ENCODE measurements at places on chromosomes 7 and 10. TPM values are rescaled to one million over a fixed set of nuclear protein-coding genes. Genes with fewer than 3 reads are reported as not detected.

The LRMDA gene
- 1.5 TPM for total RNA-seq

The TSPAN12 gene
- 1.1 TPM for total RNA-seq

The KLF14 gene
- total RNA-seq, result 0.12 TPM

The SMARCD3 gene
- total RNA-seq, result 52.7 TPM

The PGAM2 gene
- 0.32 TPM for total RNA-seq

The CADPS2 gene
- 15.3 TPM for total RNA-seq

The GBX1 gene
- total RNA-seq, result not detected

The HACD1 gene
- total RNA-seq, result 43.2 TPM

The UTF1 gene
- total RNA-seq, result not detected

The AGR3 gene
- total RNA-seq, result not detected

The ELAPOR2 gene
- total RNA-seq, result 5.6 TPM

The SH2B2 gene
- 2.1 TPM for total RNA-seq

The ZPBP gene
- not detected for total RNA-seq

The CRHR2 gene
- total RNA-seq, result not detected

The ASB15 gene
- total RNA-seq, result not detected

The SLC25A28 gene
- 19.5 TPM for total RNA-seq

The VAX1 gene
- total RNA-seq, result not detected

The LAMB1 gene
- total RNA-seq, result 535 TPM

The PNLIPRP3 gene
- not detected for total RNA-seq

The SNX8 gene
- total RNA-seq, result 27.2 TPM

The HMX3 gene
- not detected for total RNA-seq

The SP8 gene
- total RNA-seq, result not detected

The FMC1 gene
- 5.4 TPM for total RNA-seq

The MCU gene
- total RNA-seq, result 34.5 TPM

The SKIDA1 gene
- total RNA-seq, result 2.8 TPM

The TIMM23 gene
- 69.6 TPM for total RNA-seq

The SLC16A12 gene
- total RNA-seq, result not detected

The GIMAP5 gene
- total RNA-seq, result under 0.01 TPM

The GFRA1 gene
- 31.3 TPM for total RNA-seq

The DMBT1 gene
- total RNA-seq, result 0.12 TPM

The ZCCHC24 gene
- total RNA-seq, result 101 TPM

The FLNC gene
- total RNA-seq, result 107 TPM

The TRIM24 gene
- 11.2 TPM for total RNA-seq

The SCIN gene
- total RNA-seq, result 1.1 TPM

The PON1 gene
- not detected for total RNA-seq

The PSAP gene
- total RNA-seq, result 758 TPM

The SAP25 gene
- total RNA-seq, result not detected

The PMPCB gene
- total RNA-seq, result 51.6 TPM

The TMEM196 gene
- not detected for total RNA-seq

The DOCK4 gene
- 65.7 TPM for total RNA-seq

The ATXN7L1 gene
- 13.4 TPM for total RNA-seq

The TMEM229A gene
- total RNA-seq, result not detected

The GNAT3 gene
- not detected for total RNA-seq

The TRIM56 gene
- total RNA-seq, result 25.3 TPM

The FAM149B1 gene
- 29.9 TPM for total RNA-seq

The OR9A2 gene
- total RNA-seq, result not detected

The LRRN3 gene
- total RNA-seq, result 1.7 TPM

The HYCC1 gene
- total RNA-seq, result 96.5 TPM

The ELN gene
- total RNA-seq, result 36.6 TPM
